ENCODE measurements at places on chromosomes 7 and 10.

- no peak for DNase-seq
Observed at GRCh38 chr7:29609162-29610037, 45.8 kb downstream of the PRR15 start.

DNA sequence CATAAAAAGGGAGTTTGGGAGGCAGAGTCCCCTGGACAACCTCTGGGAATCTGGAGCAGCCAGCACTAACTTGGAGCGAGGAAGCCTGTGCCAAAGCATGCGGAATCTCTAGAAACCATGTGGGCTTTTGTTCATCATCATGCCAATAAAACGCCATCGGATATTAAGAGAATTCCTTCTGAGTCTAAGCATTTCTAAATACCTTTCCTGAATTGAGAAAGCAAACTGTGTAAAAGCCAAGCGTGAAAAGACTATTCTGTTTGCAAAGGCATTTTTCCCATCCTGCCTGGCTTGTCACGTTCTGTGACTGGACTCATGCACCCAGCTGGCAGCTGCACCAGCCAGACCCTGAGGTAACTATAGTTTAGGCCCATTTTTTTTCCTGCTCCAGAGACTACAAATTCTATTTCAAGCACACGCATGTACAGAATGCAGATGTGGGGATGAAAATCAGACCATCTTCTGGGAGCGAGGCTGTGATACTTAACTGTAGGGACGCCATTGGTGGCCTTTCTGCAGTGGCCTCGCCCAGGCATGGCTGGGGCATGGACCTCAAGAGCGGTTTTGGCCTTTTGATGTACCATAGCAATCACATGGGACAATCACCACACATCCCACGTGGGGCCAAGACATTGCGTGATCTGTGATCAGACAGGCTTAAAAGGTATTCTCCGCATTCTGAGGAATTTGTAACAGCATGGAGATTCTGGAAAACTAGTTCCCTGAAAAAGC is 218.9 kb downstream of the KIAA1217 start:
- no peak for DNase-seq

GRCh38 chr10:71015674-71016073 is 127.3 kb upstream of the PCBD1 start:
- peak; percentile 45 for DNase-seq

DNA sequence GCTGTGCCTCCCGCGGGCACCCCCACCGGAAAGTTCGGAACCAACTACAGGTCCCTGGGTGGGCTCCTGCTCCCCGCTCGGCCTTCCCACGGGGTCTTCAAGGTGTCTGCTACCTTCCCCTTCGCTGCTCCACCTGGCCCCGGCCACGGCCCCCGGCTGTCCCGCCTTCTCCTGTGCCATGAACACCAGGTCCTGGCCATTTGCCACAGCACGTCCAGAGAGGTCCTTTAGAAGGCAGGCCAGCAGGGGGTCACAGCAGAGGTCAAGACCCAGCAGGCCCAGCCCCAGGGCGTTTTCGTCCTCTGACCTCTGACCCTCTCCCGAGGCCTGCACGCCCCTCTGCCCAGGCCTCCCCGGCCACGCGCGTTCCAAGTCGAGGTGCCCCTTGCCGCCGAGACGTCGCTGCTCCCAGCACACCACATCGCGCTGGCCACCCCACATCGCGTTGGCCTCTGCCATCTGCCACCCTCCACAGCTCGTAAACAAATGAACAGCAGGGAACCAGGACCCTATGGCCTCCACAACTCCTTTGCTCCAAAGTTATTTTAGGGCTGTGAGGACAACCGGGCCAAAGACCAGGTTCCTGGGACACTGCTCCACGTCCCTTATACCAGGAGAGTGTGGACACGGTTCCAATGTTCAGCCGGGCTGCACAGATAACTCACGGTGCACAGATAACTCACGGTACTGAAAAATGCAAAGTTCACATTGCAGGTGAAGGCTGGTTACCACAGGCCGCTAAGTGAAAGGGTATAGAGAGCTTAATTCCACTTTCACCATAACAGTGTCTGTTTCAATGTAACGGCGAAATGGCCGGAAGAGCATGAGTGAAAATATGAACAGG is 74.3 kb downstream of the CFAP46 start:
- DNase-seq = no peak

DNA sequence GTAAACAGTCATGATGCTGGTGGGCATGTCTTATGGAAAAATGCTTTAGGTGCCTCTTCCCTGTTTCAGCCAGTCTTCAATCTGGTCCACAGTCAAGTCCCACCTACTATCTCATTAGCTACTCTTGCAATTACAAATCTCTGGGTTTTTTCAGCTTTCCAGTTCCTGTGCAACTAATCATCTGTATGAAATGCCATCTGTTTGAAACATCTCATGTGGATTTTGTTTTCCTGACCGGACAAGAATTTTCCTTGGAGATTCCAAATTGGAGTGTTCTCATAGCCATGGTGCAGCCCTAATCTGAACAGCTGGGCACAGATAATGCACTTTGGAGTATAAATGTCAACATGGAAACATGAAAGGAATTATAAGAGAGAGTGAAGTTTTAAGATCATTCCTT is 41.3 kb upstream of the CALN1 start:
- no peak for DNase-seq

DNA sequence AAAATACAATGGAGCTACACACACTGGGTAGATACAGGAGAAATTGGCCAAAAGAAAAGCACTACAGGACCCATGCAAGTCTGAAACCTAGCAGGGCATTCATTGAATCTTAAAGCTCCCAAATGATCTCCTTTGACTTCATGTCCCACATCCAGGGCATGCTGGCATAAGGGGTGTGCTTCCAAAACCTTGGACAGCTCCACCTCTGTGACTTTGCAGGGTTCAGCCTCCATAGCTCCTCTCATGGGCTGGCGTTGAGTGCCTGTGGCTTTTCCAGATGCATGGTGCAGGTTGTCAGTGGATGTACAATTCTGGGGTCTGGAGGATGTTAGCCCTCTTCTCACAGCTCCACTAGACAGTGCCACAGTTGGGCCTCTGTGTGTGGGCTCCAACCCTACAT is 626.3 kb upstream of the POT1 start:
- no peak for DNase-seq

DNA sequence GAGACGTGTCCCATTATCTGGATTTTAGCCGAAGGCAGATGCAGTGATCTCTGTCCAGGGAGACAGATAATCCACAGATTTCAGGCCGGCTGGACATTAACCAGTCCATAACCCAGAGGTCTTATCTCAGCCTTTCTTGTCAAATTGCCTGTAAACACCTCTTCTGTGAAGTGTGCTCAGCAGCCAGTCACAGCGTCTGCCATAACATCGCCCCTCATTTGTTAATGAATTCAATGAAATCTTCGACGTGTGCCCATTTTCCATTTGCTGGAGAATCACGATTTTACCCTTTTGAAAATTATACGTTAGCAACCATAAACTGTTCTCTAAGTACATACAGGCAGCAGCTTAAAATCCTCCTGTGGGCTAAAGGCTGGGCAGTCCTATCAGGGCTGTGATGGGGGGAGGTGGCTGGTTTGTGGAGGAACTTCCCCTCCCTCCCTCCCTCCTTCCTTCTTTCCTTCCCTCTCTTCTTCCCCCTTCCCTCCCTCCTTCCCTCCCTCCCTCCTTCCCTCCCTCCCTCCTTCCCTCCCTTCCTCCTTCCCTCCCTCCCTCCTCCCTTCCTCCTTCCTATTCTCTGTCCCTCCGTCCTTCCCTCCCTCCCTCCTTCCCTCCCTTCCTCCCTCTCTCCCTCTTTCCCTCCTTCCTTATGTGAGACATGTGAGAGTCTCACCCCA is 26.6 kb upstream of the FAM20C start:
- DNase-seq = no peak

GRCh38 chr7:126845331-126845730 is 407.4 kb downstream of the GRM8 start:
- no peak for DNase-seq

DNA sequence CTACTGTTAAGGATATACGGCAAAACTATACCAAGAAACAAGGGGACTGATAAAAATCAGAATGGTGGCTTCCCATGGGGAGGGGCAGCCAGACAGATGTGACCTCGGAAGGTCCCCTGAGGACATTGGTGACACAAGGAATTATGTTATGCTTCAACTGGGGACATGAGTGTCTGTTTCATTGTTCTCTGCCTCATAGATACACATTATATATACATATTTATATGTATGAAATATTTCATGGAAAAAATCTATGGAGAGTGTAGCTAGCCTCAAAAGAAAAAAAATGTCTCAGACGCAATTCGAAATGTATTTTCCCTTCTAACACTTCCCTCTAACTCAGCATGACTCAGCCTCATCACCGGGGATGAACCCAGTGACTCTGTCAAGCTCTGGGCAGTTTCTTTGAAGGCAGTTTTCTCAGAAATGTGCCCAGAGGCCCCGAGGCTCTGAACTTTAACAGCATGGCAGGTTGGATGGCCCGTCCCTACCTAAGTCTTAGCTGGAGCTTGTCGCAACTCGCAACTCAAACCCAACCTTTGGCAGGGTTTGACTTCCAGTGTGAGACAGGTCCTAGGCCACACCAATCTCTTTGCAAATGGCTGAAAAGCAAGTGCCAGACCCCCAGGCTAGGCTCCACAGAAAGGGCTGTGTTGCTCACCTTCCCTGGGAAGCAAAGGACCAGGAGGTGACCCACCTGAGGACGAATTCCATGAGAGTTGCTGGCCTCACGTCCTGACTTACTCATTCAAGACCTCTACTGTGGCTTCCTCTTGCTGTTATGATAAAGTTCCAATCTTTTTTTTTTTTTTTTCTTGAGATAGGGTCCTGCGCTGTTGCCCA is 86.9 kb downstream of the CARD11 start:
- DNase-seq = peak; percentile 25

GRCh38 chr7:16203065-16203464 is 218.3 kb downstream of the CRPPA start:
- no peak for DNase-seq

DNA sequence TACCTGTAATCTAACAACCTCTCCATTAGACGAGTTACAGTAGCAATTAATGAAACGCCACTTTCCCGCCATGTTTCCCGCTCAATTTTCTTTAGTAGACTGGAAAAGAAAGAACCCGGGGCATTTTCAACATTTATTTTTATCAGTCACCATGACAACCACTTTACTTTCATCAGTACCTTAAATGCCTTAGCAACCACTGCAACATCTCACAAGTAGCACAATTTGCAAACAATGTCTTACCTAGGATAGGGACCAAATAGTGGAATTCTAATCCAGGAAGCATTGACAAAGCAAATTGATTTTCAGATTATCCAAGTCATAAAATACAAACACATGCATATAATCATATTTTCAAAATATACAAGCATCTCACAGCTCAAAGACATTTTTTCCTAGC is 221.6 kb upstream of the IMMP2L start:
- no peak for DNase-seq

GRCh38 chr7:12637819-12638592 is 49.4 kb upstream of the ARL4A start:
- no peak for DNase-seq

GRCh38 chr7:4745971-4746919 is 29.2 kb upstream of the AP5Z1 start:
- no peak for DNase-seq

DNA sequence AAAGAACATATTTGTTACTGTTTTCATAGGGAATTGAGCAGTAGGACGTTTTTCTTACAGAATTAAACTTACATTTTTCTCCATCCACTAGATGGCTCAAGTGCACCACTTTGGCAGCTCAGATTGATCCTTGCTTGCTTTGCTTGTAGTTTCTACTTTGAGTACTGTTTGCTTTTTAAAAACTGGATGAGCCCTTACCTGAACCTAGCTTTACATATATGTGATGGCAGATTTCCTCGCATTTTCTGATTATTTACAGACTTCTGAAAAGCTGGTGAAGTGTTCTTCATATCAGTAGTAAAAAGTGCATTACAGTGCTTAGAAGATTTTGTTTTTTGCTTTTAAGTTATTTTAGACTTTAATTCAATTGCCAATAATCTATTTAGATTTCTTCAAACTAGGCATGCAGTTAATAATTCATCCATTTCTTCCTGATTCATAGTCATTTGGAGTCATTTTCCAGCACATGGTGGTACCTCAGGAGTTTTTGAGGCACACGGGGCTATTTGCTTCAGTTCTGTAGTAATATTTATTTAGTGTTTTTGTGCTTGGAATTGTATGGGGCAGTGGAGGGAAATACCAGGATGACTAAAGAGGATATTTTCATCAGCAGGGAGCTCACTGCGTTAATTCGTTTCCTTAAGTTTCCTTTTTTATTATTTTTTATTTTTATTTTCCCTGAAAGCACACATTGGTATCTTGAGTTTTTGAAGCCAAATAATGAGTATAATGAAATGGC is 57.3 kb downstream of the MAPK8 start:
- DNase-seq = no peak

DNA sequence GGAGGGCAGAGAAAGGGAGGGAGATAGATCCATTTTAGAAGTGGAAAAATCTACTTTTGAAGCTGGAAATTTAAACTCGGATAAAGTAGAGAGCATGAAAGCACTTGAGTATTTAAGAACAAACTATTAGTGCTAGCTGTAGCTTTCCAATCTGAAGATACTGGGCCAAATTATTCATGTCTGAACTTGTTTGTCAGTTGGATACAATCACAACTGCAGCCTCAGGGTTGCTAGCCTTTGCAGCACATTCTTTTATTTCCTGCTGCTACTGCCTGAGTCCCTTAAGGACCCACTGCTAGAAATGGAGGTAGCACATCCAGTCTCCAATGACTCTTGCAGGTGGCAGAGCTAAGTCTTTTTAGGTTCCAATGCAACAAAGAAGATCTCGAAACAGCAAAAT is 8.3 kb upstream of the SLC25A13 start:
- DNase-seq = no peak

DNA sequence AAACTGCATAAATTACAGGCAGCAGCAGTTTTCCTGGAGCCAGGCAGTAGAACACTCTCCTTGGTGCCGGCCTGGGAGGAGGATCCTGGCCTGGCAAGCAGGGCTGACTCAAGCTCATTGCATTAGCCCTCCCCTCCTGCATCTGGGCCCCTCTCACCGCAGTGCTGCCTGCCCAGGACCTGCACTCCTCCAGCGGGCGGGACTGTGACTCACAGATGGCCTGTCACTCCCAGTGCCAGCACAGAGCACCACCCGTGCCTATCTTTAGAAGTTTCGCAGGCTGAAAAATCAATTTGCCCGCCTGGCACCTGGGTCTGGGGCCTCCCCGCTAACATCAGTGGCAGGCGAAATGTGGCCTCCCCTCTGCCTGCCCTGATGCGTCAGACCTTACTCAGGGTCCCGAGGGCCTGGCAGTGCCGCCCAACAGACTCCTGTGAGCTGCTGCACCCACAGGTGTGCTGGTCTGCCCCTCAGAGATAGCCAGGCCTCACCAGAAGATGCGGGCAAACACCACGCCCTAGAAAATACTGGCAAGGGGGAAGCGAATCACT is 123.8 kb downstream of the KCNMA1 start:
- DNase-seq = no peak

DNA sequence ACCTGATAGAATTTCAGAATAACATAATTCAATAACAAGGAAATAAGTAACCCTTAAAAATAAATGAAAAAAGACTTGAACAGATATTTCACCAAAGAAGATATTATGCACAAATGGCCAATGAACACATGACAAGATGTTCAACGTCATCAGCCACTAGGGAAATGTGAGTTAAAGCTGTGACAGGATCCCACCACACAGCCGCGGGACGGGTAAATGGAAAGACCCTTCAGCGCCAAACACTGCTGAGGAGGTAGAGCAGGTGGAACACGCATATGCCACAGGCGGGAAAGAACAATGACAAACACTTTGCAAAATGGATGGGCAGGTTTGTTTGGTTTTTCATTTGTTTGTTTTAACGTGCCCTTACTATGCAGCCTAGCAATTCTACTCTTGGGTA is 86.1 kb upstream of the RNF32 start:
- no peak for DNase-seq

GRCh38 chr7:11078247-11078834 is 104.7 kb downstream of the PHF14 start:
- no peak for DNase-seq

Data from glomerular endothelial cell (primary cell).